ENCODE measurements at places on chromosomes 11 and 22.

DNA sequence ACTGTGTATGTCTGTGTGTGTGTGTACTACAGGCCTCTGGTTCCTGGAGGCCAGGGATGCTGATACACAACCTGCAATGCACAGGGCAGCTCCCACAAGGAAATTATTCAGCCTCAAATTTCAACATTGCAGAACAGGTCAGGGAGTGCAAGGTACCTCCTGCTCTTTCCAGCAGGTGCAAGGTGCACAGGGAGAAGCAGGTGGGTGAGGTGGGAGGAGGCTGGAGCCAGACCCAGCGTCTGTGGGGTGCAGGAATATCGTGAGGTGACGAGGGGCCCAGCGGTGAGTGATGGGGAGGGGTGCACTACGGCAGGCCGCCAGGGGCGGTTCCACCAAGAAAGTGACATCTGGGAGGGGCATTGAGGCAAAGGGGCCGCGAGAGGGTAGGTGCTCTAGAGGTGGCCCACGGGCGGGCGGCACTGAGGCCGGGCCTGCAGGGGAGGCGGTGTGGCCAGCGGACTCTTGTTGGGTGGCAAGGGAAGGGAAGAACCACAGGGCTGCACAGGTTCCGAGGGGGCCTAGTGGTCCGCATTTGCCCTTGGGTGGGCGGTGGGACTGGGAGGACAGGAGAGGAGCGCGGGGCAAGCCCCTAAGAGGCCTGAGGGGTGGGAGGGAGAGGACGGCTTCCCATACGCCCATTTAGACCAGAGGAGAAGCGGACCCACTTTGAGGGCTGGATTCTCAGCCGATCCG, 21.6 kb downstream of the DGCR6L start:
- no peak for DNase-seq

- peak; percentile 22 for DNase-seq
Measured at GRCh38 chr22:42080287-42080686, 787 bp downstream of the SMDT1 start.

GRCh38 chr11:11998091-11998781, 10.2 kb downstream of the DKK3 start:
- DNase-seq = no peak

GRCh38 chr11:33987975-33988580, 63.5 kb upstream of the CAPRIN1 start:
- peak; percentile 59 for DNase-seq

GRCh38 chr11:45484326-45484883, 181.0 kb downstream of the CHST1 start:
- DNase-seq = no peak

DNA sequence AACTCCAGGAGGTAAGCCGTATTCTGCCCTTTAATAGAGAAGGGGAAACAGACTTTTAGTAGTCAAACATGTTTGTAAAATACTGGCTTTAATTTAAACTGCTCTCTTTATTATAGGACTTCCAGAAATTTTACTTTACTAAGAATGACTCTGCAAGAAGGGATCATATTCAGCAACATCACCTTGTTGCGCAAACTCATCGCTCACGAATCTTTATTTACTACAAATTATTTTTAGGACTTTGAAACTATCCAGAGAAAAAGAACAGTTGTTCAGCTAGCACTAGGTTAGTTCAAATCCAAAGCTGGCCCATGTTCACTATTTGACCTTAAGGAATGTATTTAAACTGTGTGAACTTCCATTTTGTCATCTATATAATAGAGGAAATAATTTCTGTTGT, 498.3 kb upstream of the TENM4 start:
- no peak for DNase-seq

GRCh38 chr11:95661162-95661561, 128.4 kb downstream of the FAM76B start:
- DNase-seq = no peak

DNA sequence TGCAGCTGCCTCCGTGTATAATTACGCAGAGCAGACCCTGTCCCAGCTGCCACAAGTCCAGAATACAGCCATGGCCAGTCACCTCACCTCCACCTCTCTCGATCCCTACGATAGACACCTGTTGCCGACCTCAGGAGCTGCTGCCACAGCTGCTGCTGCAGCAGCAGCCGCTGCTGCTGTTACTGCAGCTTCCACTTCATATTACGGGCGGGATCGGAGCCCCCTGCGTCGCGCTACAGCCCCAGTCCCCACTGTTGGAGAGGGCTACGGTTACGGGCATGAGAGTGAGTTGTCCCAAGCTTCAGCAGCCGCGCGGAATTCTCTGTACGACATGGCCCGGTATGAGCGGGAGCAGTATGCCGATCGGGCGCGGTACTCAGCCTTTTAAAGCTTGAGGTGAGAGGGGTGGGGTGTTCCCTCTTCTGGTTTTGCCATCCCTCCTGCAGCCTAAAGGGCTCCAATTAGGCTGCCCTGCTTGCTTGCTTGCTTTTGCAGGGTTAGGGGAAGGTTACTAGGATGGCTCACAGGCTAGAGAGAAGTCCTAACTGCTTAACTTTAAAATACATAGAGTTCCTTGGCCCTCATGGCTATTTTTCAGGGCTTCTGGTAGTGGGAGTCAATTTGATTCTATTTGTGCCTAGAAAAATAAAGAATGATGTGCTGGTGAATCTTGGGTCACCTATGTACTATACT, 5.4 kb downstream of the RBM4 start:
- no peak for DNase-seq

- DNase-seq = peak; percentile 47
Measured at GRCh38 chr11:105033781-105034180, 1.2 kb downstream of the CASP1 start.

GRCh38 chr11:113724778-113725177, 18.7 kb upstream of the TMPRSS5 start:
- DNase-seq = no peak

GRCh38 chr22:37279331-37280181, 2.8 kb upstream of the CYTH4 start:
- no peak for DNase-seq

GRCh38 chr22:31143537-31143936, 3.2 kb upstream of the PLA2G3 start:
- no peak for DNase-seq

- DNase-seq = no peak
Measured at GRCh38 chr11:46414466-46414796, 22.9 kb upstream of the CHRM4 start.

GRCh38 chr11:10659339-10660216, 34.0 kb downstream of the IRAG1 start:
- DNase-seq = peak; percentile 12

- DNase-seq = no peak
Measured at GRCh38 chr11:91563176-91563575, 661.4 kb upstream of the FAT3 start.

- no peak for DNase-seq
Measured at GRCh38 chr11:77141034-77141433, 13.0 kb downstream of the MYO7A start.

DNA sequence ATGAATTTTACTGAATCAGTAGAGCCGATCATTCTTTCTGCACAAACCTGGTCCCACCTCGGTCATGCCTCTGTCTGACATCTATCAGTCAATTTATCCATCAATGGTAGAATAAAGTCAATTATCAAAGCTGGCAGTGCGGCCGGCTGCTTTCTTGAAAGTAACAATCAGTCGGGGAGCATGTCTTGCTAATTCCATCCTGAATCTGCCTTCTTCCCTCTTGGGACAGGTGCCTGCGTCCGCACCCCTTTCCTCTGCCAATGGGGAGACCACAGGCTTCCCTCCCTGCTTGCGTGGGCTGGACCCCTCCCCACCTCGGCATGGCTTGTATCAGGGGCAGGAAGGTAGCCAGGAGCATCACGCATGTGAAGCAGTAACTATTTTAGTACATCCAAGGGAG, 962.9 kb downstream of the BRD1 start:
- DNase-seq = no peak

- DNase-seq = peak; percentile 89
Measured at GRCh38 chr11:1889224-1889930, 2.3 kb downstream of the PRR33 start.

- DNase-seq = peak; percentile 40
Measured at GRCh38 chr11:58524232-58525036, 16.5 kb upstream of the OR5B21 start.

- DNase-seq = no peak
Measured at GRCh38 chr22:37912171-37912570, 6.1 kb downstream of the MICALL1 start.

DNA sequence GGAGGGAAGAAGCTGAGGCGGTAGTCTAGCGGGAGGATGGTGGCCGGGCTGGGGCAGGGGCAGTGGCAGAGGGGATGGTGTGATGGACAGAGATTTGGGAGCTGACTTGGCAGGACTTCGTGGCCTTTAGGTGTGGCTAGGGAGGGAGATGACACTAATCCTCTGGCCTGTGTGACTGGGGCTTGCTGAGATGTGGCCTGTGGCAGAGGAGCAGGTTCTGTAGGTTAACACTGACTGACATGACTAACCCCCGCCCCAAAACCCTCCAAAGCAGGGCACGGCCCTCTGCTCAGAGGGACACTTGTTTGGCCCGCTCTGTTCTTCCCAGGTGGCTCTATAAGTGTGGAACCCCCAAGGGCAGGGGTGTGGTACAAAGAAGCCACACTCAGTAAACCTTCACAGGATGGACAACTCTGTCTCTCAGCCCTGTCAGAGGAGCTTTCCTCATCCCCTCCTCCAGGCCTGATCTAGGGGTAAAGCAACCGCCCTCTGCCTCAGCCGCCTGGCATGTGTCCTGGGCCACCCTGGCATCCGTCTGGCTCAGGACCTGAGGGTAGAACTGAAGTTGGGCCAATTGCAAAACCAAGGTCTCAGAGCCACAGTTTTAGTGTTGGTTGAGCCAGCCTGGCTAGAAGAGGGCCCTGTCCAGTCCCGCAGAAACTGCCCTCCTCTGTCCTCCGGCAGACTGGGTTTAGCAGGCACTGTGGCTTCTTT, 15.6 kb downstream of the TOM1 start:
- no peak for DNase-seq

DNA sequence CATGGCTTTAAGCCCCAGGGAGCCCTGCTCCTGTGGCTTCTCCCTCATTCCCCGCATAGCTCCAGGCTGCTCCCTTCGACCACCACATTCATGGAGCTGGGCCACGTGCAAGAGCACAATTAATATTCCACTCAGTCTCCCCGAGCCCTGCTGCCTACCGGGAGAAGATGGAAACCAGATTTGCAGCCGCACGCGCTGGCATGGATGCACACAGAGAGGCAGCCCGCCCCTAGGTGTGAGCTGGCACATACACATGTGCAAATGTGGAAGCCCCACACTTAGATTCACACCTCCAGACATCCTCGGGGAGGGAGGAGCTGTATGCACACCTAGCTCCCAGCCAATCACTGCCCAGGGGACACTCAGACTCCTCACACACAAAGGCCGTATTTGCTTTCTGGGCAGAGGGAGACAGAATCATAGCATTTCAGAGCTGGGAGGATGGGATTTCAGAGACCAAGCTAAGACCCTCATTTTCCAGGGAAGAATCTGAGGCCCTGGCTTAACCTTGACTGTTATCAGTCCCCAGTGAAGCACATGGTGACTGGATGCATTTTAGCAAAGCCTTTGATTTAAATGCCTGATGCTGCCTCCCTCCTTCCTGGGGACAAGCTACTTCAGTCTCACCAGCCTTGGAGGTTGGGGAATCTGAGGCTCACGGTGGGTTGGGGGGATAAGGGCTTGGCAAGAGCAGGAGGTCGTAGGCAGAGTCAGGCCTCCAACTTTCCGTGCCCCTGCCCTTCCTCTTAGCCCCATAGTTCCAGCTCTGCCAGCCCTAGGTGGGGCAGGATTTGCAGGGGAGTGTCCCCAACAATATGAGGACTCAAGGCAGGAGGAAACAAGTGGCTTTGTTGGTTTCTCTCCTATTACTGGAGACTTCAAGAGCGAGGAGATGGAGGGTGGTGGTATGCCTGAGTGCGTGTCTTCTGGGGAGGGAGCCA, 5.3 kb upstream of the CREB3L1 start:
- no peak for DNase-seq

GRCh38 chr11:22472306-22472705, 134.1 kb downstream of the SLC17A6 start:
- DNase-seq = no peak

- DNase-seq = no peak
Measured at GRCh38 chr11:98703779-98704556, 316.8 kb upstream of the CNTN5 start.

Measured in CD8-positive, alpha-beta T cell (primary cell).